DND-41 (cell line): ENCODE measurements at places on chromosomes 3 and 15.
A peak's percentile ranks its signal among the peaks of the same experiment; 100 is the strongest.

GRCh38 chr3:137514853-137515252 is 249.3 kb upstream of the SOX14 start:
- DNase-seq = no peak
- no peak overlapping the region for H3K4me3 ChIP-seq
- H3K27ac ChIP-seq = no peak overlapping the region
- peaks cover 4% of the 10 kb centered on the region for H3K27me3 ChIP-seq
- H3K36me3 ChIP-seq = no peaks in the 10 kb centered on the region

GRCh38 chr15:26598704-26599103 is 174.2 kb downstream of the GABRB3 start:
- H3K4me1 ChIP-seq = no peaks in the 10 kb centered on the region
- H3K36me3 ChIP-seq = no peaks in the 10 kb centered on the region
- no peak for DNase-seq
- no peaks in the 10 kb centered on the region for H3K27me3 ChIP-seq
- H3K27ac ChIP-seq = no peak overlapping the region

DNA sequence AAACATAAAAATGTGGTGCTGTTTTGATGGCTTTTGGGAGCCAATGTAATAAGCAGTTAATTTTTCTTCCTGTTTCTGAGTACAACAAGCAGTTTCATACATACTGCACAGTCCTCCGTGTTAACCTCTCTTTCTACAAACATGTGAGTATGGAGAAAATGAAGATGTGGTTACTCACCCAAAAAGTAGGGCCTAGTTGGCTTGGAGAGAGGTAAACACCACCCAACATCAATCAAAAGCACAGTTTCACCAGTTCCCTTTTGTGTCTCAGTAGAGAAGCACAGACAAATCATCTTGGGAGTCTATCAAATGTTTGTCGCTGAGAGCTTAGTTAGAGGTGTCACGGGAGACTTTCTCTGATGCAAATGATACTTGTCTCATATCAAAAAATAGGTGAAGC is 320.2 kb downstream of the UNC13C start:
- H3K4me3 ChIP-seq = no peak overlapping the region
- H3K36me3 ChIP-seq = no peaks in the 10 kb centered on the region
- no peak overlapping the region for H3K27ac ChIP-seq
- no peak for DNase-seq
- no peaks in the 10 kb centered on the region for H3K27me3 ChIP-seq
- H3K4me1 ChIP-seq = no peaks in the 10 kb centered on the region

DNA sequence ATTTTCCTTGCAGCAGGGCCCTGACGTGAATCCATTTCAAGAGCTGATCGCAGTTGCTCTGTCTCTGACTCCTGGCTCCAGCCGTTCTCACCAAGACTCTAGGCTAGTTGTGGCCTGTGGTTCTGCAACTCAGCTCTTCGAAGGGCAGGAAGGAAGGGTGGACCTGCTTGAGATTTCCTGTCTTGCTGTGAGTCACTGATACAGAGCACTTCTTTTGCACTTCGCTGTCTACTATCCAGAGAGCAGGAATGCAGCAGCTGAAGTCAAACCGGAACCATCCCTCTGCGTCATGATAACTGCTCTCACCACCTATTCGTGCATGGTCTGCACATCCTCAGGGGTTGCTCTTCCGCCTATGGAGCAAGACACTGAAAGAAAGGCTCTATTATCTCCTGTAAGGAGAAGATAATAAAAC is 59.7 kb downstream of the RAP2B start:
- H3K4me1 ChIP-seq = peaks cover 12% of the 10 kb centered on the region
- H3K36me3 ChIP-seq = no peaks in the 10 kb centered on the region
- H3K27me3 ChIP-seq = no peaks in the 10 kb centered on the region
- DNase-seq = peak; percentile 67
- H3K4me3 ChIP-seq = no peak overlapping the region

DNA sequence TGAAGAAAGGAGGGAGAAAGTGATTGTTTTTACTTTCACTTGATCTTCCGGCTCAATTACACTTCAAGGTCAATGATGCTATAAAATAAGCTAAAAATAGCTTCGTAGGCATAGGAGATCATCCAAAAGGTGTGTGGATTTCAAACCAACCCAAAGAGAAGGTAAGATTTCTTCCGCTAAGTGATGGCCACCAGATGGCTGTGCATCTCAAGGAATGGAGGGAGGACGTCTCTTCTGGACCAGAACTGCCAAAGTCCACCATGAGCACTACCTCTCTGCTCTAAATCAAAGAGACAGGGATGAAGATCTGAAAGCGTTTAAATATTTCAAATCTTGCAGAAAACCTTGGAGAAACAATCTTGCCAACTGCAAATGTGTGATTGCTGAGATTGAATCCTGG is 199.1 kb upstream of the ZPLD1 start:
- no peaks in the 10 kb centered on the region for H3K27me3 ChIP-seq
- no peak overlapping the region for H3K27ac ChIP-seq
- no peak for DNase-seq
- H3K36me3 ChIP-seq = no peaks in the 10 kb centered on the region
- H3K4me3 ChIP-seq = no peak overlapping the region

DNA sequence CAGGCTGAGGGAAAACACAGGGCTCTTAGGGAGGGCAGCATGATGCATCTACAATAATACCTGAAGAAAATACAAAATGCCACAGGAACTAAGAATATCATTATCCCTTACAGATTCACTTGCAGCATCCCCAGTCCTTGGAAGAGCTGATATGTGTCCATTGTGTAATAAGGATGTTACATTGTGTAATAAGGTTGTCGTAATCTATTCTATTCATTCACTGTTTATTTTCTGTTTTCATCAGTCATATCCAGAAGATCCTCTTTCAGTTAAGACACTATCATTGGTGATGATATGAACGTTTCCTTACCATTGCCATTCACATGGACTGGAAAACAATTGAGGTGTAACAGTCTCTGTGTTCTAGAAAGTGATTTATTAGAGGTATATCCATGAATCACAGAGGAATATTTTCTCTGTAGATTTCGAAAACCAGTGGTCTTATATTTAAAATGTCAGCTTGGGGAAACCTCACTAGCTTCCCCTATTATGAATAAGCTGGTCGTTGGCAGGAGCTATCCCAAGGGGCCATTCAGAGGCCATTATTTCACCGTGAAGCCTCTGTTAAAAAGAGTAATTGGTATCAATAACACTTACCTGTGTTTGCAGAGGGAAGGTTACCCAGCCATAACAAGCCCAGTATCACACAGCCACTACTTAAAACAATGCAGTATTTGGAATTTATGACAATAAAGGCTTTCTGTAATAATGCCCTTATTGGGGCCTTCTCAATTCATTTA is 241.1 kb downstream of the ZNF385D start:
- no peak overlapping the region for H3K4me3 ChIP-seq
- no peaks in the 10 kb centered on the region for H3K4me1 ChIP-seq
- H3K27ac ChIP-seq = no peak overlapping the region
- no peaks in the 10 kb centered on the region for H3K36me3 ChIP-seq

- no peak overlapping the region for H3K4me3 ChIP-seq
- H3K27me3 ChIP-seq = peaks cover 1% of the 10 kb centered on the region
- H3K4me1 ChIP-seq = no peaks in the 10 kb centered on the region
- no peak for DNase-seq
- H3K36me3 ChIP-seq = no peaks in the 10 kb centered on the region
- H3K27ac ChIP-seq = no peak overlapping the region
These were observed 65.3 kb upstream of the NANOGP8 start for GRCh38 chr15:35150361-35150760.

GRCh38 chr3:45537970-45538640 is 56.4 kb upstream of the LIMD1 start:
- H3K27ac ChIP-seq = no peak overlapping the region
- peaks cover 58% of the 10 kb centered on the region for H3K36me3 ChIP-seq
- no peak for DNase-seq
- no peaks in the 10 kb centered on the region for H3K27me3 ChIP-seq
- H3K4me1 ChIP-seq = no peaks in the 10 kb centered on the region

GRCh38 chr3:143124601-143125520 is 5.3 kb downstream of the CHST2 start:
- H3K4me1 ChIP-seq = peaks cover 69% of the 10 kb centered on the region
- peaks cover 87% of the 10 kb centered on the region for H3K36me3 ChIP-seq
- peak overlapping the region; percentile 90 for H3K27ac ChIP-seq
- DNase-seq = peak; percentile 54
- no peaks in the 10 kb centered on the region for H3K27me3 ChIP-seq
- H3K4me3 ChIP-seq = peak overlapping the region; percentile 87; the same call in 1 of the 2 replicates

GRCh38 chr3:151228666-151229040 is 25.6 kb upstream of the GPR171 start:
- no peak overlapping the region for H3K27ac ChIP-seq
- no peaks in the 10 kb centered on the region for H3K36me3 ChIP-seq
- DNase-seq = no peak
- peaks cover 24% of the 10 kb centered on the region for H3K4me1 ChIP-seq
- H3K4me3 ChIP-seq = no peak overlapping the region
- H3K27me3 ChIP-seq = no peaks in the 10 kb centered on the region

DNA sequence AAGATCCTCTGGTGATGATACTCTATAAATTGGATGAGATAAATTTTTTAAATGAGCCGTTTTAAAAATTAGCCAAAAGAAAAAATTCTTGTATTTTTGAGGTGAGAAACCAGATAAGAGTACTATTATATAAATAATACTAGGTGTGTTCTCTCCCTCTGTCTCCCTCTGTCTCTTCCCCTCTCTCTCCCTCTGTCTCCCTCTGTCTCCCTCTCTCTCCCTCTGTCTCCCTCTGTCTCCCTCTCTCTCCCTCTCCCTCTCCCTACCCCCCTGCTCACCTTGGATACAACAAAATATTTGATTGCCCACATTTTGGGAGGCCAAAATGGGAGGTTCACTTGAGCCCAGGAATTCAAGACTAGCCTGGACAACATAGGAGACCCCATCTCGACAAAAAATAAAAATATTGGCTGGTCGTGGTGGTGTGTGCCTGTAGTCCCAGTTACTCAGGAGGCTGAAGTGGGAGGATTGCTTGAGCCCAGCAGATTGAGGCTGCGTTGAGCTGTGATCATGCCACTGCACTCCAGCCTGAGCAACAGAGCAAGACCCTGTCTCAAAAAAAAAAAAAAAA is 168.5 kb downstream of the TCF12 start:
- H3K27me3 ChIP-seq = no peaks in the 10 kb centered on the region
- DNase-seq = no peak
- H3K4me3 ChIP-seq = no peak overlapping the region
- peaks cover 4% of the 10 kb centered on the region for H3K36me3 ChIP-seq
- H3K27ac ChIP-seq = no peak overlapping the region

GRCh38 chr15:39640665-39641064 is 59.8 kb downstream of the THBS1 start:
- H3K4me1 ChIP-seq = no peaks in the 10 kb centered on the region
- peaks cover 19% of the 10 kb centered on the region for H3K27me3 ChIP-seq
- no peak overlapping the region for H3K4me3 ChIP-seq
- DNase-seq = no peak
- no peaks in the 10 kb centered on the region for H3K36me3 ChIP-seq
- no peak overlapping the region for H3K27ac ChIP-seq

- DNase-seq = no peak
- no peak overlapping the region for H3K4me3 ChIP-seq
- H3K36me3 ChIP-seq = no peaks in the 10 kb centered on the region; the same call in 1 of the 2 replicates
- no peak overlapping the region for H3K27ac ChIP-seq
- no peaks in the 10 kb centered on the region for H3K27me3 ChIP-seq
These were observed 153.6 kb downstream of the AKAP13 start for GRCh38 chr15:85534031-85534430.

DNA sequence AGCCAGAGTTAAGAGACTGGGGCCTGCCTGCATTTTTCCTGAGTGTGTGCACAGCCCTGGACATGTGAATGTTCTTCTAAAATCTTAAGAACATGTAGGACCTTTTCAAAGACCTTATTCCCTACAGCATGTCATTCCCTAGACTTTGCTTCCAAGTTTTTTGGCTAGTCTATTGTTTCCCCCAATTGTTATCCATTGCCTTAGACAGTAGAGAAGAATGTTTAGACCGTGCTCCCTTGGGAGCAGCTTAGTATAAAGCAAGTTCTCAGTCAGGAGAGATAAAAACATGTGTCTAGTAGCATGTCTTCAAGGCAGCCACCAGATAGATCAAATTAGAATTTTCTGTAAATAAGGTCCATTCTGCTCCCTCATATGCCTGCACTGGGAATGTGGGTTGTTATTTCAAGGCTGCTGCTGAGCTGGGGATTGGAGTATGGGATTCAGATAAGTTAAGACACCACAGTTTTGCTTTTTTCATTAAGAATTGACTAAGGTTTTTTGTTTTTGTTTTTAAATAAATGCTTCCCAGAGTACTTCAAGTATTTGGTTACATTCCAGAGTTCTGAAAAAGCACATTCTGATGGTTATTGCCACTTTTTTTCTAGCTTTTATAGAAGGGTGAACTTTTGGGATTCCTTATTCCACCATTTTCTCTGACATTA is 246.7 kb downstream of the RORA start:
- H3K4me1 ChIP-seq = no peaks in the 10 kb centered on the region
- no peak overlapping the region for H3K27ac ChIP-seq
- H3K36me3 ChIP-seq = no peaks in the 10 kb centered on the region
- H3K4me3 ChIP-seq = no peak overlapping the region
- no peaks in the 10 kb centered on the region for H3K27me3 ChIP-seq

DNA sequence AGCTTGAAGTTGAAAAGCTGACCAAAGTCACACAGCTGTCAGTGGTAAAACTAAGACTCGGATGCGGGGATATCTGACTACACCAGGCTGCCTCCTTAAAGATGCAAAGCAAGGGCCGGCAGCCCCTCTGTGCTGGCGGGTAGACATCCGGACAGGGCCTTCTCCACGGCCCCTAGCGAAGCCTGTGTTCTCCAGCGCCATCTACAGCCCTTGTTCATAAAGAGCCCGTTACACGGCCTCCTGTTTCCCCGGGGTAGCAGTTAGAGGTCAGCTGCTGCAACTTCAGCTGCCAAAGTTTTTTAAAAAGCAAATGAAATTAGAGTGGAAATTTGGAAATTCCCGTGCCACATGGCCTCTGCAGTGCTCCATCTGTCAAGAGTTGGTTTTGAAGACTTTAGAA is 383.0 kb downstream of the TBL1XR1 start:
- no peak overlapping the region for H3K27ac ChIP-seq
- no peaks in the 10 kb centered on the region for H3K36me3 ChIP-seq
- H3K4me1 ChIP-seq = no peaks in the 10 kb centered on the region
- no peaks in the 10 kb centered on the region for H3K27me3 ChIP-seq
- H3K4me3 ChIP-seq = no peak overlapping the region

- H3K4me1 ChIP-seq = no peaks in the 10 kb centered on the region
- H3K36me3 ChIP-seq = peaks cover 90% of the 10 kb centered on the region
- no peak overlapping the region for H3K4me3 ChIP-seq
- no peak overlapping the region for H3K27ac ChIP-seq
- H3K27me3 ChIP-seq = no peaks in the 10 kb centered on the region
These were observed 110.2 kb downstream of the ATP1B3 start for GRCh38 chr3:141986548-141987107.

DNA sequence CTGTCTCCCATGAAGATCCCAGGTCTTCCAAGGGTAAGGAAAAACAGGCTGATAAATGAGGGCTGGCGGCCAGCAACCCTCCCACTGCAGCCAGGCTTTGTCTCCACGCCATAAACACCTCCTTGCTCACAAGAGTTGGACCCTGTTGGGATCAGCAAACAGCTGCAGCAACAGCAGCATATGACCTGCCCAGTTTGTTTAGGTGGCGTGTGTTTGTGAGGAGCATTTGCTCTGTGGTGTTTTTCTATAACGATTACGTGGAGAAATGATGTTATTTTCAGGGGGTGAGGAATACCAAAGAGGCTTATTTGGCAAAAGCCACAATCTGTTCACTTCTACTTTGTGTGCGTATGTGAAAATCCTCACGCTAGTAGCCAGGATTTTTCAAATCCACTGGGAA is 58.5 kb downstream of the RFTN1 start:
- no peaks in the 10 kb centered on the region for H3K27me3 ChIP-seq
- no peak for DNase-seq
- H3K4me3 ChIP-seq = no peak overlapping the region
- H3K36me3 ChIP-seq = 0 out of 2 replicates have a peak, but pooled peaks cover 3% of the 10 kb centered on the region

GRCh38 chr3:178417736-178418135 is 118.5 kb upstream of the KCNMB2 start:
- no peaks in the 10 kb centered on the region for H3K27me3 ChIP-seq
- no peak overlapping the region for H3K4me3 ChIP-seq
- H3K27ac ChIP-seq = no peak overlapping the region
- DNase-seq = no peak
- no peaks in the 10 kb centered on the region for H3K36me3 ChIP-seq
